ENCODE measurements at places on chromosomes 2 and 18. TPM values are rescaled to one million over a fixed set of nuclear protein-coding genes. Genes with fewer than 3 reads are reported as not detected.

- H3K27me3 ChIP-seq, result no peaks in the 10 kb centered on the region
- H3K4me1 ChIP-seq, result no peaks in the 10 kb centered on the region
- no peak overlapping the region for H3K4me3 ChIP-seq
- no peak overlapping the region for H3K27ac ChIP-seq
Measured at GRCh38 chr2:158487419-158487818, 30.7 kb downstream of the PKP4 start.

DNA sequence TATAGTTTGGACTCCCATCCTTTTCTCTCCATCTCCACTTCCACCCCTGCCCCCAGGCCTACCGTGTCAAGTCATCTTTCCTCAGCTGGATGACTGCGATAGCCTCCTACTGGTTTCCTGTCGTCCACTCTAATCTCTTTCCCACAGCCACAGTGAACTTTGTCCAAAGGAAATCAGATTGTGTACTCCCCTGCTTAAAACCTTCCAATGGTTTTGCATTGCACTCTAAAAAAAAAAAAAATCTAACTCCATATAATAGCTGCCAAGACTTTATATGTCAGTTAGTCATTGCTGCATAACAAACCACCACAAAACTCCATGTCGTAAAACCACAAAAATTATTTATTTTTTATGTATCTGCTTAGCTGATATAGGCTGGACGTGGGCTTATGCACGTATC is 160.2 kb upstream of the CCDC68 start:
- H3K4me3 ChIP-seq, result no peak overlapping the region
- H3K36me3 ChIP-seq, result no peaks in the 10 kb centered on the region
- peaks cover 7% of the 10 kb centered on the region for H3K4me1 ChIP-seq
- H3K27me3 ChIP-seq, result no peaks in the 10 kb centered on the region
- DNase-seq, result no peak

DNA sequence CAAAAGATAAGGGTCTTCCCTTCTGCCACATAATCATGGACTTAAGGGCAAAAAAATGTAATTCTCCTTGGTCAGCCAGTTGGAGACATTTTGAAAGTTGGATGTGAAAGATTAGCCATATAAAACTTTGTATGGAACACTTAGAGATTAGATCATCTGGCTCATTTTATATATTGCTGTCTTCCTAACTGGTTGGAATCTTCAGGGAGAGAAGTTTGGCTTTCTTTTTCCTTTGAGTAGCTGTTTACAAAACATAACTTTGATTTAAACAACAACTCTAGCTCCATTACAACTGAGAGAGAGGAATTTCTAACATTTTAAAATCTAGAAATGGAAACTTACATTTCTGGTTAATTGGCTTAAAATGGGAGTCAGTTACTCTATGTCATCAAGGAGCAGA is 132.7 kb downstream of the RDH14 start:
- DNase-seq, result no peak
- H3K27me3 ChIP-seq, result no peaks in the 10 kb centered on the region
- no peak overlapping the region for H3K4me3 ChIP-seq
- H3K4me1 ChIP-seq, result peaks cover 7% of the 10 kb centered on the region

GRCh38 chr18:6719098-6719846 is 10.2 kb upstream of the ARHGAP28 start:
- DNase-seq, result no peak
- no peak overlapping the region for H3K27ac ChIP-seq
- no peaks in the 10 kb centered on the region for H3K4me1 ChIP-seq
- no peaks in the 10 kb centered on the region for H3K36me3 ChIP-seq
- no peaks in the 10 kb centered on the region for H3K27me3 ChIP-seq

DNA sequence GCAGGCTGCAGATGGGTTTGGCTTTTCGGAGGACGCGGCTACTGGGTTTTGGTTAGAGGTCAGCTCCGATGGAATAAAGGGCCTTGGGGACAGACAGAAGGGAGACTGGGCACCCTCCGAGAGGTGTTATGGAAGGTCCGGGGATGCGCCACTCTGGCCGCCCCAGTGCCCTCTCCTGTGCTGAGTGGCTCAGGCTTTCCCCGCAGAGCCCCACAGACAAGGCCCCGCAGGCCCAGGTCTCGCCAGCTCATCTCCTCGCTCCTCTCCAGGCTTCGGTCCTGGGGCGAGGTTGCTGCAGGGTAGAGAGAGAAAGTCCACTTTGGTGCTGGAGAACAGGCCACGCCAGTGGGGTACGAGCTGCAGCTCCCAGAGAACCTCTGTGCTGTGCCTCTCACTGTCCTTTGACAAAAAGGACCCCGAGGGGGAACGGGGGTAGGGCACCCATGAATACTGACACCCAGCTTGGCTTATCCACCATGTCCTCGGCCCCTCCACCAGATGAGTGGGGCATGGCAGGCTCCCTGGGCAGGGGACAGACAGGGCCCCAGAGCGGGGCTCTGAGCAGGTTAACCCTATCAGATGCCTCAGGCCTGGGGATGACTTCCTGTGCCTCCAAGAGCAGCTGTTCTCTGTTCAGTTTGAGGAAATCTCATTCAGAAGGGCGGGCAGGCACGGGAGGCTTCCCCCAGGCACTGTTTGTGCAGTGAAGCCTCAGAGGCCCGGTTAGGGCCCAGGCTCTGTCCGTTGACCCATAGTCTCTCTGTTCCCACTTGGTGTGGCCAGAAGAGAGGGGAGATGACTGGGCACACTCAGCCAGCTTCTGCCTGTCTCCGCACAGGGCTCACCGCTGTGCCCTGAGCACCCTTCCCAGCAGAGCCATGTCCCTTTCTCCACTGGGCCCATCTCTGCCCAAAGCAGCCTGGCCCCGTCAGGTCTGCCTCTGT is 15.7 kb upstream of the CNNM3 start:
- peaks cover 9% of the 10 kb centered on the region for H3K36me3 ChIP-seq
- DNase-seq, result peak; percentile 62
- no peak overlapping the region for H3K27ac ChIP-seq
- no peaks in the 10 kb centered on the region for H3K27me3 ChIP-seq
- peaks cover 7% of the 10 kb centered on the region for H3K4me1 ChIP-seq

LRRFIP1 gene
- total RNA-seq, result 112 TPM

DNA sequence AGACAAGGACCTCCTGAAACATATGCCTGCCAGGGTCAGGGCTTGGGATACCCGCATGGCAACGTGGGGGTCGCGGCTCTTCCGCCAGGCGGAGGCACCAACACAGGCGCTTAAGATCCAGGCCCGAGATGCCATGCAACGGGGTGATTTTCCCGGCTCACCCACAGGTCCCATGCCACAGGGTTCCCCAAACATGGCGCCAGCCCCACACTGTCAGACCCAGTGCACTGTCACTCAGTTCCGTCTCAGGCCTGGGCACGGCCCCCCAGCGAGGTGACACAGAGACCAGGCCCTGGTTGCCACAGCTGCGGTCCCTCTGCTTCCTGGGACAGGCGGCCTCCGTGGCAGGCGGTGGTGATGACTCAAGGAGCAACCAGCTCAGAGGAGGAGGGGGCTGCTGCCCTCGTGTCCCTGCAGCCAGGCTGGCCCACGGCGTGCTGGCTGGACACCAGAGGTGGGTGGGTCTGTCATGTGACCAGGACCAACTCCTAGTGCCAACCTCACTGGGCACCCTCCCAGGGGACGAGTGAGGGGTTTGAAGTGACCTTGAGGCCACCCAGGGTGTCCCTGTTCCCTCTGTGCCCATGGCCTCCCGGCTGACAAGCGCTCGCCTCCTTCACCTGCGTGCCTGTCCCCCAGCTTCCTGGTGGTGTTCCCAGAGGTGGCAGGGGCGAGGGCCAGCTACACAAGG is 4.9 kb downstream of the PDCD1 start:
- no peak overlapping the region for H3K4me3 ChIP-seq
- H3K36me3 ChIP-seq, result no peaks in the 10 kb centered on the region
- no peaks in the 10 kb centered on the region for H3K27me3 ChIP-seq
- DNase-seq, result peak; percentile 58
- H3K4me1 ChIP-seq, result peaks cover under 1% of the 10 kb centered on the region
- no peak overlapping the region for H3K27ac ChIP-seq

- H3K27ac ChIP-seq, result no peak overlapping the region
- H3K4me1 ChIP-seq, result no peaks in the 10 kb centered on the region
- no peaks in the 10 kb centered on the region for H3K36me3 ChIP-seq
- no peak overlapping the region for H3K4me3 ChIP-seq
- no peaks in the 10 kb centered on the region for H3K27me3 ChIP-seq
Measured at GRCh38 chr2:232980683-232981082, 32.4 kb downstream of the NGEF start.

GRCh38 chr2:203225423-203226039 is 13.3 kb upstream of the CYP20A1 start:
- H3K27ac ChIP-seq, result no peak overlapping the region
- H3K4me1 ChIP-seq, result no peaks in the 10 kb centered on the region
- DNase-seq, result no peak
- H3K36me3 ChIP-seq, result no peaks in the 10 kb centered on the region

COL4A4 gene
- 1.2 TPM for total RNA-seq

- H3K4me1 ChIP-seq, result no peaks in the 10 kb centered on the region
- H3K4me3 ChIP-seq, result no peak overlapping the region
- DNase-seq, result no peak
Measured at GRCh38 chr18:59814891-59815290, 84.9 kb upstream of the PMAIP1 start.

CYP27A1 gene
- total RNA-seq, result 30.1 TPM

- no peak overlapping the region for H3K27ac ChIP-seq
- DNase-seq, result no peak
- no peaks in the 10 kb centered on the region for H3K27me3 ChIP-seq
- no peak overlapping the region for H3K4me3 ChIP-seq
- H3K4me1 ChIP-seq, result no peaks in the 10 kb centered on the region
- no peaks in the 10 kb centered on the region for H3K36me3 ChIP-seq
Measured at GRCh38 chr2:138373993-138374408, 127.6 kb upstream of the SPOPL start.

DNA sequence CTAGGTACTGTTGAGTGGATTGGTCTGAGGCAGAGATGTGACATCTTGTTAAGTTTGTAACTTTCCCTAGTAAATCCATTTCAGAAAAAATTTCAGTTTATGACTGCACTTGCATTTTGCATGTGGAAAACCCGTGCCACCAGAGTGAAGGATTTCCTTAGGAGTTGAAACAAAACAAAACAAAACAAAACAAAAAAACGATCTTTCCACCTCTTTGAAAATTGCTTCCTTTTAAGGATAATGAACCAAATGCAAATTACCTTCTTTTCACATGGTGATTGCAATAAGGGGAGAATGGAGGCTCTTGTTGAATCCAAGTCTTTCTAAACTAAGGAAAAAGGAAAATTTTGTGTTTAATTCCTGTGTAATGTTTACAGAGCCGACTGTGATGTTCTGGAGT is 43.2 kb downstream of the PHLPP1 start:
- no peak for DNase-seq
- no peaks in the 10 kb centered on the region for H3K36me3 ChIP-seq
- no peaks in the 10 kb centered on the region for H3K4me1 ChIP-seq
- no peak overlapping the region for H3K27ac ChIP-seq

DNA sequence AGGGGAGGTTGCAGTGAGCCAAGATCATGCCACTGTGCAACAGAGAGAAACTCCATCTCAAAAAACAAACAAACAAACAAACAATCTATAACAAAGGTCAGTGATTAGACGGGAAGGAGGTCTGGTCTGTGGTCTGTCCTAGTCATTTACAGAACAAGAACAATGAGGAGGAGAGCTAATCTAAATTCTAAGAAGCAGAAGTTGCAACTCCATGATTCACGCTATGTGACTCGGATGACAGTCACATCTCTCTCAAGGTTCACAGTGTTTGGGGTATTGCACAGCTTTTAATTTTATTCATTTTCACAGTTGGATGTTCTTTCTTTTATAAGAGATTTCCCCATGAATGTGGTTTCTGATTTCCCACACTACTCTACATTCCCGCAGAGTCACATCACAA is 218.7 kb upstream of the PIEZO2 start:
- H3K4me3 ChIP-seq, result no peak overlapping the region
- H3K27me3 ChIP-seq, result no peaks in the 10 kb centered on the region
- no peak for DNase-seq
- H3K27ac ChIP-seq, result no peak overlapping the region
- H3K4me1 ChIP-seq, result no peaks in the 10 kb centered on the region

PNKD gene
- total RNA-seq, result 65.2 TPM

GRCh38 chr2:216830346-216830745 is 29.5 kb downstream of the TNP1 start:
- H3K4me1 ChIP-seq, result peaks cover 39% of the 10 kb centered on the region
- no peaks in the 10 kb centered on the region for H3K36me3 ChIP-seq
- no peak overlapping the region for H3K4me3 ChIP-seq
- DNase-seq, result no peak

DNA sequence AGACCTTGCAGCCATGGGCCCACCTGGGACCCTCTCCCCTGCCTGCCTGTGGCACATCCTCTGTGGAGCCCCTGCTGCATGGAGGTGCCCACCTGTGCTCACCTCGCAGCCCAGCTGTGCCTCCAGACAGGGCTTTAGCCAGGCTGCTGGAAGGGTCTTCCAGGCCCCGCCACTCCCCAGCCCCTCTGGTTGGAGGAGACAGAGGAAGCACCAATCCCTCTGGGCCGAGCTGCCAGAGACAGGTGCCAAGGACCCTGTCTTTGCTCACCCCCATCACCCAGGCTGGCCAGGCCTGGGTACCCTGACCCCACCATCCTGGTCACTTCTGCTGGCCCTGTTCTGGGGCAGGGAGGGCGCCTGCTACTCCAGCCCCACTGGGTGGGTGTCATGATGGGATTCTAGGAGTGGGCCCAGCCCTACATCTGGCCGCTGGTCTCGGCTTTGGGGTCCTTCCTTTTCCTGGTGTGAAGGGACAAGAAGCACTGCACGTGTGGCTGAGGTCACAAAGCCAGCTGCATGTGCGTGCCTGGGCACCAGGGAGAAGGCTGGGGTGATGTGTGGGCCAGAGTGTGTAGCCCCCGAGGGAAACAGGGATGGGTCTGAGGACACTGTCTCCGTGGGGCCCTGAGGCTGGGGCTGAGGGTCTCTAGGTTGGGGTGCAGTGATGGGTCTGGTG is 9.3 kb upstream of the NEU4 start:
- no peak for DNase-seq
- no peaks in the 10 kb centered on the region for H3K36me3 ChIP-seq
- H3K27me3 ChIP-seq, result peaks cover 13% of the 10 kb centered on the region
- H3K4me1 ChIP-seq, result peaks cover 18% of the 10 kb centered on the region
- no peak overlapping the region for H3K27ac ChIP-seq

C2orf66 gene
- not detected for total RNA-seq

GRCh38 chr2:43611987-43612894 is 16.4 kb upstream of the THADA start:
- no peaks in the 10 kb centered on the region for H3K4me1 ChIP-seq
- H3K27me3 ChIP-seq, result no peaks in the 10 kb centered on the region
- DNase-seq, result peak; percentile 80

LDLRAD4 gene
- 17.4 TPM for total RNA-seq

GRCh38 chr2:28915939-28916338 is 21.5 kb downstream of the WDR43 start:
- no peak for DNase-seq
- H3K27ac ChIP-seq, result no peak overlapping the region
- peaks cover 66% of the 10 kb centered on the region for H3K36me3 ChIP-seq
- no peaks in the 10 kb centered on the region for H3K27me3 ChIP-seq
- H3K4me3 ChIP-seq, result no peak overlapping the region
- no peaks in the 10 kb centered on the region for H3K4me1 ChIP-seq

- H3K36me3 ChIP-seq, result no peaks in the 10 kb centered on the region
- no peaks in the 10 kb centered on the region for H3K4me1 ChIP-seq
- no peak for DNase-seq
Measured at GRCh38 chr2:209209943-209210342, 213.9 kb upstream of the MAP2 start.

FAM228A gene
- total RNA-seq, result 1.5 TPM

Data from sigmoid colon (tissue), 7 donors.